ENCODE measurements at places on chromosomes 3 and 15.

DNA sequence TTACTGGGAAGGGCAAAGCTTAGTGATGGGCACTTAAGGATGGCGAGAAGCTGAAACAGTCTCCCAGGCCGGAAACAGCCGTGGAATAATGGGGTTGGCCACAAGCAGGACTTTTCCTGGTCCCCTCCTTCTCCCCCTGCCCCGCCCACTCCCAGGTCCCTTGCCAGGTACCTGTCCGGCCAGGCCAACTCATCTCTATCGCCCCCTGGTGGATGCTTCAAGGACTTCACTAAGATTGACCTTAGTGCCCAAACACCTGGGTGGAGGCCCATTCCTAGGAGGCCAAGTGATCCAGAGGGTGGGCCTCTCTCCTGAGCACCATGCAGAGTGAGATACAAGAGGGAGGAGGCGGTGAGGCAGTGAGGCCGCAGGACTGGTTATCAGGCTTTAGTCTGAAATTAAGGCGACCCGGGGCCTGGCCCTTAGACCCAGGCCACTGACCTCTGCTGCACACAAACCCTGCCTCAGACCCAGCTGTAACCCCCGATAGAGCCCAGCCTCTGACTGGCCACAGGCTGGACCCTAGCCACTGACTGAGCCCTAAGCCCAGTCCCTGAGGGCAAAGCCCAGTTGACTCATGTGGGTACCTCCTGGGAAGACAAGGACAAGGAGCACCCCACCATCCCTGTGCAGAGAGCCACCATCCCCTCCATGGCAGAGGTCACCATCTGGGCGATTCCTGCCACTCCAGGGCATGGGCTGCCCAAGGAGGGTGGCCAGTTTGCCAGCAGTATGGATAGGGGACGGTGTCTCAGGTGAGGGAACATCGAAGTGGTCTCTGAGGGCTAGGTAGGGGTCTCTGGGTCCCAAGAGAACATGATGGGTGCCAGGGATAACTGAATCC, 37.6 kb downstream of the VIPR1 start:
- DNase-seq: peak; percentile 72

GRCh38 chr3:55955891-55956477, 468.9 kb upstream of the WNT5A start:
- DNase-seq: no peak

- no peak for DNase-seq
Measured at GRCh38 chr15:63022663-63023062, 19.9 kb upstream of the TPM1 start.

DNA sequence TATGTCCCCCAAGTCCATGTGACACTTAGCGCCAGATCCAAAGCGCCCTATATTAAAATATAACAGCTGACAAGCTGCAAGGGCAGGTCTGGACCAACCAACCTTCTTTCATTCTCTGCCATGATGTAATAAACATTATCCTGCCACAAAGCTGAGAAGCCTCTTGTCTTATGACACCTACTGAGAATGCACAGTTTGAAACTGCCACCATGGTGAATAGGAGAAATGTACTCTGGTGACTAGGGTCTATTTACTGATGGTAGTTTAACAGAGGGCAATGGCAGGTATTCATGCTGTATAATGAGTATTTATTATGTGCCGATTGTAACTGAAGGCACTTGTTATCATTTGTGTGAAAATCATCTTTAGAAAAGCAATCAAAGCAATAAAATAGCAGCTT, 634.0 kb downstream of the OTOL1 start:
- no peak for DNase-seq

GRCh38 chr3:114435386-114436115, 141.7 kb downstream of the TIGIT start:
- no peak for DNase-seq

- DNase-seq: no peak
Measured at GRCh38 chr3:180762866-180763265, 83.6 kb upstream of the CCDC39 start.

DNA sequence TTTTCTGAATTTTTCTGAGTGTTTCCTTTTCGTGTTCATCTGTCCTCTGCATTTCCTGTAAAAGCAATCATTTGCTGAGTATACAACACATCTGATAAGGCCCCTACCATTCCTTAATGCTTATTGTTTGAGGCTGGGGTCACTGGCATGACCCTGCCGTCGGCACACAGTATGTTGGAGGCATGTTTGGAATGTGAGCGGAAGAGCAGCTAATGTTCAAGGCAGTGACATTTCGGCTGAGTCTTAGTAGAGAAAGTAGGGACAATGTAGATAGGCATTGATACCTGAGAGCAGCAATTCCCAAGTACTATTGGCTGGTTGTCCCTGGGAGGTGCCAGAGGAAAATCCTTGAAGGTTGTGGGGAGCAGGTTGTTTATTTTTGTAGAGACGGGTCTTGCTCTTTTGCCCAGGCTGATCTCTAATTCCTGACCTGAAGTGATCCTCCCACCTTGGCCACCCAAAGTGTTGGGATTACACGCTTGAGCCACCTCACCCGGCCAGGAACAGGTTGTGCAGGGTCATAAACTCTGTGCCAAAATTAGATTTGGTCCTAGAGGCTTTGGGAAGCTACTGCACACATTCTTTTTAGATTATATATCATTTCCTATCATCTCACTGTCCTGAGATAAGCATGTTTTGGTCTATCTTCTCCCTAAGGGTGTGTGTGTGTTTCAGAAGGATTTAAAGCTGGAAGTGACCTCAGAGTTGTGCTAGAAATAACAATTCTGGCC, 13.5 kb downstream of the PTPN23 start:
- no peak for DNase-seq

DNA sequence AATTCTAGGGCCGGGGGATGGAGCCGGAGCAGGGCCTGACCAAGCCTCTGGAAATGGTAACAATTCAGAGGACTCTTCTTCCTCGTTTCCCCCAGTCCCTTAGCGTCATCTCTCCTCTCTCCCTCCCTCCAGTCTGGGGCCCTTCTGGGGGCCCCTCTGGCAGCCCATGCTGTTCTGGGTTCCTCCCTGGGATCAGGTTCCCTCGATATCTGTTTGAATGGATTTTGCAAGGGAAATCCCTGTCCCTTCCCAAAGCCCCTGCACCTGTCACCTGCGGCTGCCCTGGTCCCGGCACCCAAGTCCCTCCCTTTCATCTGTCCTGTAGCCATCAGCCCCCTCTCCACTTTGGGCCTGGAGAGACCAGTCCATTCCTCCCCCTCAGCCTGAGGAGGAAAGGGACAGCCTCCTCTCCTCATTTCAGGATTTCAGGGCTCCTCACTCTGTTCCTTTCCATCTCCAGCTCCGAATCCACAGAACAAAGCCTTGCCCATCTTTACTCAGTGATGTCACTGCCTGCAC, 1.7 kb upstream of the PLCB2 start:
- DNase-seq: no peak

GRCh38 chr15:31458596-31459399, 132.2 kb downstream of the KLF13 start:
- peak; percentile 17 for DNase-seq

DNA sequence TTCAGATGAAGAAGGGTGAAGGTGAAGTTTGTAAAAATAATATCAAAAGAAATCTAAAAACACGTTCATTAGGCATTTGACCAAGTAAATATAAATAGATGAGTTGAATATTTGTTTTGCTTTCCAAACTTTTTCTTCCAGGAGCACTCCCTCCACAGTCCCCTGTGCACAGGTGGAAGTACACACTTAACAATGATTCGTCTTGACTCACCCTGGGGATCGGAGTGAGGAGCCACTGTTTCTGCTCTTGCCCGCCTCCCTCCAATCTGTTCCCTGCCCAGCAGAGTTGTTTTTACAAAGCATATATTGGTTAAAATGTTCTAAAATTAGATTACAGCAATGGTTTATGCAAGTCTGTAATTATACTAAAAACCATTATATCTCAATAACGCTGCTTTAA, 175.1 kb downstream of the PTPRG start:
- DNase-seq: no peak

All from CD4-positive, alpha-beta T cell treated with Interleukin-21 for 1 hour (primary cell).